Bone marrow (tissue), 2 donors: ENCODE measurements at places on chromosomes 2 and 18.

- DNase-seq = no peak
These were observed 2.4 kb downstream of the SMAD7 start for GRCh38 chr18:48948112-48949049.

GRCh38 chr2:7730449-7730848 lies 813.2 kb downstream of the RNF144A start:
- DNase-seq = no peak

DNA sequence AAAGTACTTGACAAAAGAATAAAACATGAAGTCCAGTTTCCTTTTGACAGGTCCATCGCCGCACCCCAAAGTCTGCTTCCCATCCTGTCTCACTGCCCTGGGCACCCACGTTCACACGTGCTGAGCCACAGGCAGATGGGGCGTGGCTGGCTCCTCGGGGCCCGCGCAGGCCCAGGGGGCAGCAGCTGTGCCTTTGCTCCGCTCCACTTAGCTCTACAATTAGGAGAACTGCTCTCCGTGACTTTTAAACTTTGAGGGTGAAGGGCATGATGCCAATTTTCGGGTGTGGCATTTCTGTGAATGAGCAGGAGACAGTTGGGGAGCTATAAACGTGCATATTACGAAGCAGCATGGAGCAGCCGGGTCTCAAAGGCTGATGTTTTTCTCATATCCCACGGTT lies 152.4 kb downstream of the TDRD15 start:
- DNase-seq = no peak

- DNase-seq = no peak
These were observed 285.7 kb upstream of the UBE2E3 start for GRCh38 chr2:180694445-180695421.

DNA sequence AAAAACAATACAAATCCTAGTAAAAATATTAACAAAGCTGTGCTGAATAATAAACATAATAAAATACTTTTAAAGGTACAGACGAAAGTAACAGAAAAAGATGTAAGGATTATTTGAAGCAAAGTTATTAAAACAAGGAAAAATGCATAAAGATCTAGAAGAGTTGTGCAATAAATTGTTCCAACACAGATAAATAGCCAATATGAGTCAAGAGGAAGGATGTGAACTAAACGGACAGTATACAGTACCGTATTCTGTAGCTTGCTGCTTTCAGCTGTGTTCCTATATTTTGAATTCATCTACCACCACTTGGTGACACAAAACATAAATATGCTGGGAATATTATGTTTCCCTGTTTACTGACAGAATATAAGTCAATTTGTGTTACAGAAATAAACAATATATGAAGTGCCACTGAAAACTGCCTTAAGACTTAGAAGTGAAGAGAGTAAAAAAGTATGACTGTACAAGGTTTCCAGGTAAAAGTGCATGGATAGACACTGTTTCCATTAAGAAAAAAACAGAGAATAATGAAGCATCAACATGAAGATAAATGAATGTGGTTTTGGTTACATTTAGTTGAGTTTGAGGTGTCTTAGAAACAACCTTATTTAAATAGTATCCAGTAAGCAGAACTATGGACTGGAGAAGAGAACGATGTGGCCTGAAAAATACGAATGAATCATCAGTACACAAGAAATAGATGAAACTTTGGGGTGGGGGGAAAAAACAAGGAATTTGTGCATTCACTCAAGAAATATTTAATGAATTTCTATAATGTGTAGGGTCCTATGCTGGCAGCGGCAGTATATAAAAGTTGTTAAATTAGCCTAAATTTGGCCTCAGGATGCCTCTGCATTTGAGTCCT lies 13.1 kb downstream of the PPP3R1 start:
- DNase-seq = no peak

- no peak for DNase-seq
These were observed 126.0 kb upstream of the MSH6 start for GRCh38 chr2:47656715-47657600.

DNA sequence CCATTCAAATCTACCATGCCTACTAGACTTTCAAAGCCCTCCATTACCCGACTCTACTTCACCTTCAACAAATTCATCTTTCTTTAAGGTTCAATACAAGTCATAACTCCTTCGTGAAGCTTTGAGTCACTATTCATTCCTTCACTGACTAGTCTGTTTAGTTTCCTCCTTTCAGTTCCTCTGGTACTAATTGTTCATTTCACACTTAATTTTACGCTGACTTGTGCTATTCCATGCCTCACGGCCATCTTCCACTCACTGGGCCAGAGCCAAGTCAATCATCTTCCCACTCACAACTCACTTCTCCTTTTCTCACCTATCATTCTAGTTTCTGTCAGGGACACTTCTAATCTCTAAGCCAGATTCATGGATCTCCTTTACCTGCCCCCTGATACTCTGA lies 136.2 kb downstream of the MTX2 start:
- no peak for DNase-seq

- DNase-seq = no peak
These were observed 103.7 kb downstream of the NCK2 start for GRCh38 chr2:105848367-105848766.

DNA sequence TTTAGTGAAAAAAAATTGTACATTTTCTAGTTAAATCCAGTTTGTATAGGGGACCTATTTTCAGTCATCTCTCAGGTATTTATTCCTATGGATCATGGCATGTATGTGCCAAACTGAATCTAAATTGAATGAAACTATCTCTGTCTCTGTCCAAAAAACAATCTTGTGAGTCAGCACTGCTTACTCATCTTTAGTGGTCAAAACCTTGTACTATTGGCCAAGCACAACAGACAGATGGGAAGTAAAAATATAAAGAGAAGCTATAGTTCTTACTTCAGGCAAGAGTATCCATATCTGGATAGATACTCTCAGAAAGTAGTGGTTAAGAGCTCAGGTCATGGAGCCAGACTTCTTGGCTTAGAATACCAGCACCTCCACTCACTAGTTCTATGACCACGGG lies 76.0 kb upstream of the KLHL14 start:
- DNase-seq = no peak

- no peak for DNase-seq
These were observed 155.7 kb upstream of the TCF4 start for GRCh38 chr18:55743736-55744135.

- no peak for DNase-seq
These were observed 3.3 kb upstream of the SLC66A2 start for GRCh38 chr18:79954791-79955190.

- DNase-seq = no peak
These were observed 4.1 kb downstream of the TCF23 start for GRCh38 chr2:27152796-27153464.

- no peak for DNase-seq
These were observed 2.5 kb upstream of the ICOS start for GRCh38 chr2:203934041-203934492.

- no peak for DNase-seq
These were observed 524.7 kb upstream of the ACVR2A start for GRCh38 chr2:147320146-147320545.

GRCh38 chr2:186442885-186443284 lies 43.2 kb upstream of the ZC3H15 start:
- DNase-seq = no peak

DNA sequence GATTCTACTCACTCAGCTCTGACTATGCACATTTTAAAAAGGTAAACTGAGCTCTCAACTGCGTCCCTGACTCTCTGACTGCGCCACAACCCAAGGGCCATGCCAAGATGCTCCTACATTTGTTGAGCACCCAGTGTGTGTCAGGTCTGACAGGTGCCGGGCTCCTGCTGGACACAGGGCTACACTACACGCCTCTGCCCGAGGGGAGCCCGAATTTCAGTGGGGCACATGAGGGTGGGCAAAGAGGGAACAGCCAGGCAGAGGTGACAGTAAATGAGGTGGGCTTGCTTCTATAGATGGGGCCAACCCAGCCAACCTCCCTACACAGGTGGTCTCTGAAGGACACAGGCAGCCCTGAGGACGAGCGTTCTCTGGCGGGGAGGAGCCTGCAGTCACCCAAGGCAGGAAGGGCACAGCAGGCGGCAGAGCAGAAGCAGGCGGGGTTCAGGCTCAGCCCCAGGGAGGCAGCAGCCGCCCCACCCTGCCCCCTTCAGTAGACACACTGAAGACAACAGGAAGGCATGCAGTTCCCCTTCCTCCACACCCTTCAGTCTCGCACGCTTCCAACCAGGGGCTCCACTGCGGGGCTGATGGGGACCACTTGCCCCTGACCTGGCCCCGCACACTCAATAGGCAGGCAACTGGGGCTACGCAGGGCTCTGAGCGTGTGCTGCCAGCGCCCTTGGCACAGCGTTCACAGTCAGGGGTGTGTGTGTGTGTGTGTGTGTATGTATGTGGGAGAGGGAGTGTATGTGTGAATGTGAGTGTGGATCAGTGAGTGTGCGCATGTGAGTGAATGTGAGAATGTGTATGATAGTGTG lies 98.4 kb downstream of the UXS1 start:
- DNase-seq = peak; percentile 80

DNA sequence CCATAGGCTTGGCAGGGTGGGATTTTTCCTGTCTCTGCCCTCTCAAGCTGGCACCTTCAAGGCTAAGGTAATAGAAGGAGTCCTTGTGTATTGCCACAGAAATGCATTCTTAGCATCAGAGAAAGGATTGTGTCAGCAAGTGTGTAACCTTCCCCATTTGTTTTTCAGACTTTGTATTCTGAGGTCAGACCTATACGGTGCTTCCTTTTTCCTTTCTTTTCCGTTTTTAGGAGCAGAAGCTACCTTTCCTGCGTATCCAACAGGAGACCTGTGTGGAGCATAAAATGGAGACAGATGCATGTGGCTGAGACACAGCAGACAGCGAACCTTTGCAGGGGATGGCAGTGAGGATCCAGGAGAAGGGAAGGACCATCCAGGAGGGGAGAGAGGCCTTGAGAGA lies 46.6 kb downstream of the ARL5A start:
- DNase-seq = no peak

DNA sequence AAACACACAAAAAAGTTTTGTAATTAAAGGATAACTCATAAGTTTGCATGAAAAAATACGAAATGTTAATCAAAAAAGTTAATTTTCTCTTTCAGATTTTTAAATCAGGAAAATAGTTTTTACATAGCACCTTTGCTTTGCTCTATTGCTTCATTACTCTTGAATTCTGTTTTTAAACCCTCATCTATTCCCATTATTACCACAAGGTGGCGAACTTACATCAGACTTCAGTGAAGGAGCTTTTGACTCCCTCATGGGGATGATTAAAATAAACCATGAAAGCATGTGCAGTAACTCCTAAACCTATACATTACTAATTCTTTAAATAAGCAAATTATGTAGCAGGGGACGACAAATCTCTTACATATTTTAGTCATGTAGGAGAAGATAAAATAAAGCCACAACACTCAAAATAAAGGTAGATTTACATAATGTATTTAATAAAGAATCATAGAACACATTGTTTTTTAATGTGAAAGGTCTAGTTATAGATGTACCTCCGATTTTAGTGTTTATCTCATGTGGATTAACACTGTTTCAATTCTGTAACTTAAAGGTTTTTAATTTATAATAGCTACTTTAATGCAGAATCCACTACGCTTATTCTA lies 105.2 kb downstream of the NETO1 start:
- peak; percentile 49 for DNase-seq

- DNase-seq = no peak
These were observed 20.8 kb downstream of the SLC38A11 start for GRCh38 chr2:164934401-164935117.

DNA sequence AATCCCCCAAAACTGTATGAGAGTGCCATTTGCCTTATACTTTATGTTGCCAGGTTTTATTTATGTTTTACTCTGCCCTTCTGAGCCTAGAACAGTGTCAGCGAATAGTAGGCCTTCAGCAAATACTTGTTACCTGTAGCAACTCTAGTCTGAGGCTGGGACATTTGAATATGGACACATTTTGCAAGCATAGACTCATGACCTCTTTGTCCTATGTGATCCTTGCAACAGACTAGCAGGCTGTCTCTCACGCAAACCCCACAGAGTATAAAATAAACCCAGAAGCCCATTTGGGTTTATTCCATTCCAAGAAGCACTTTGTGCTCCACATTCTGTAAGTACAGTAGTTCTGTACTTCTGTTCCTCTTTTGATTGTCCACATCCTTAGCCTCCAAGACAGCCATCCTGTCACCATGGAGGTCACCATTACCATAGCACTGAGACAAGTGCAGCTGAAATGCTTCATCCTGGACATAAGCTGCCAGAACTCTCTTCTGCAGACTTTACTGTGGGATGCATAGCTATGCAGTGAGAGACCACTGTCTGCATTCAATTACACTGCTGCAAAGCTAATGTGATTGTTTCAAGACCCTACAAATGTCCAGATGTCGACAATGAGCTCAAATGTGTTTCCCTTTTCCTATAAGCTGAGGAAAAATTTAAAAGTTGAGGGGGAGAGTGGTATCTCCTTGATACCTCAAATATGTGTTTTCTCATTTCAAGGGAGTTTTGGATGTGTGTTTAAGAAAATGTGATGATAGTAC lies 425.7 kb downstream of the PID1 start:
- no peak for DNase-seq

DNA sequence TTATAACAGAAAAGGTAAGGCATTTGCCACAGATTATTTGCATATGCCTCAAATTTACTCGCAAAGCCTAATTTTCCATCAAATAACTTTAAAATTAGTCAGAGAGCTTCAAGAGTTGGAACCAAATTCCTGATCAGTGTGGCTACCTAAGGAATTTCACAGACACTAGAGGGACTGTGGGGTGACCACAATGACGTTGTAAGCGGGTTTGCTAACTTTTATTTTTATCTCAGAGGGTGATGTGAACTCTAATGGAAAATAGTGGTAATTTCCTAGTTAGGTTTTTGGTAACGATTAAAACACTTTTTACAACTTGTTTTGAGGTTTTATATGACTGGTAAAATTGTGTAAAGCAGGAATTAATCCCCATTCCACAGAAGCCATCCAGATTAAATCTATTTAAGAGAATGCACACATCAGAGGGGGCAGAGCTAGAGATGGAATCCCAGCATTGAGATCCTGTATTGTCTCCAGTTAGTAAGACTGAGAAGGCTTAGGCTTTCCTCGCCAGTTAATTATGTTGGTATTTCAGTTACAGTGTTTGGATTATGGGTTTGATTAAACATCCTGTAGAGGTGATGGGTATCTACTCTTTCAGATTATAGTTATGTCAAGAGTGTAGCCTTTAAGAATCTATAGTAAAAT lies 129.0 kb downstream of the GPD2 start:
- no peak for DNase-seq

DNA sequence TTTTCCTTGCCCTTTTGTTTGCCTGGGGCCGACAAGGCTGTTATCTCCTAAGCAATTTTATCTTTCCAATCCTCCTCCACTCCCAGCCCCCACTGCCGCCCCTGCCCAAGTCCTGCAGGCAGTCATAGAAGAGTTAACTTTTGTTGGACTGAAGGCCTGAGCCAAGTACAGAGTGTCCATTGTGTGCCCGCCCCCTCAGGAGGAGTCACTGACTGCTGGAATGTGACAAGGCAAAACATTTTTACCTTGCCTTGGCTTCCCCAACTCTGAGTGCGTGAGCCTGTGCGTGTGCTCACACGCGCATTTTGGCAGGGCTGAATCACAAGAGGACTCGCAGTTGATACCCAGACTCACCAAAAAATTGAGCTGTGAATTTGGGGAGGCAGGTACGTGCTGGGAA lies 16.2 kb downstream of the SETBP1 start:
- no peak for DNase-seq
